ENCODE measurements at places on chromosomes 16 and 17. TPM values are rescaled to one million over a fixed set of nuclear protein-coding genes. Genes with fewer than 3 reads are reported as not detected.

CUEDC1 gene
- 14.3 TPM for total RNA-seq

FAAP100 gene
- 31.1 TPM for total RNA-seq

SPATA2L gene
- 18.3 TPM for total RNA-seq

DYNLRB2 gene
- 3.6 TPM for total RNA-seq

TMC7 gene
- 0.38 TPM for total RNA-seq

HSD17B2 gene
- total RNA-seq, result 5.2 TPM

SSTR5 gene
- not detected for total RNA-seq

SPATA22 gene
- not detected for total RNA-seq

CACNG3 gene
- not detected for total RNA-seq

TM4SF5 gene
- total RNA-seq, result not detected

PTRH2 gene
- 18.1 TPM for total RNA-seq

C1QTNF1 gene
- total RNA-seq, result 24.3 TPM

NGFR gene
- total RNA-seq, result 40.5 TPM

EARS2 gene
- total RNA-seq, result 17.4 TPM

EZH1 gene
- total RNA-seq, result 71.9 TPM

MPP2 gene
- 4.2 TPM for total RNA-seq

GPRC5B gene
- 5.0 TPM for total RNA-seq

ALDH3A1 gene
- total RNA-seq, result 28.3 TPM

TEX19 gene
- total RNA-seq, result not detected

CCL17 gene
- total RNA-seq, result 1.1 TPM

KRTAP9-7 gene
- total RNA-seq, result 0.51 TPM

TBC1D26 gene
- total RNA-seq, result not detected

CHAD gene
- total RNA-seq, result 8.0 TPM

NDRG4 gene
- 97.2 TPM for total RNA-seq

SPIRE2 gene
- 3.6 TPM for total RNA-seq

SLC5A11 gene
- not detected for total RNA-seq

FZD2 gene
- 1.8 TPM for total RNA-seq

AXIN2 gene
- total RNA-seq, result 11.7 TPM

BBS2 gene
- total RNA-seq, result 105 TPM

TEKT1 gene
- not detected for total RNA-seq

ENPP7 gene
- not detected for total RNA-seq

ABCC11 gene
- 0.52 TPM for total RNA-seq

MPV17L gene
- 5.4 TPM for total RNA-seq

NUPR1 gene
- total RNA-seq, result 193 TPM

SLC13A2 gene
- total RNA-seq, result 6.5 TPM

HLF gene
- total RNA-seq, result 19.8 TPM

ACLY gene
- total RNA-seq, result 50.3 TPM

HOXB1 gene
- 0.19 TPM for total RNA-seq

CDRT15L2 gene
- not detected for total RNA-seq

RAMP2 gene
- total RNA-seq, result 12.3 TPM

USP10 gene
- 69.0 TPM for total RNA-seq

SHISA9 gene
- 0.52 TPM for total RNA-seq

LGALS9B gene
- total RNA-seq, result not detected

HOXB5 gene
- not detected for total RNA-seq

ADAD2 gene
- 0.96 TPM for total RNA-seq

TOM1L1 gene
- total RNA-seq, result 63.2 TPM

FN3K gene
- total RNA-seq, result 1.4 TPM

COG4 gene
- 36.0 TPM for total RNA-seq

DPEP2 gene
- 1.0 TPM for total RNA-seq

PKD1 gene
- total RNA-seq, result 210 TPM

KRT13 gene
- total RNA-seq, result 0.19 TPM

MGRN1 gene
- 53.4 TPM for total RNA-seq

TBC1D3K gene
- not detected for total RNA-seq

All from lower leg skin (tissue), 4 donors.